ENCODE measurements at places on chromosomes 6 and 20. TPM values are rescaled to one million over a fixed set of nuclear protein-coding genes. Genes with fewer than 3 reads are reported as not detected.

- no peak for DNase-seq
- H3K27ac ChIP-seq: no peak overlapping the region
- H3K4me1 ChIP-seq: no peaks in the 10 kb centered on the region
- no peak overlapping the region for H3K4me3 ChIP-seq
- H3K36me3 ChIP-seq: no peaks in the 10 kb centered on the region
- no peaks in the 10 kb centered on the region for H3K27me3 ChIP-seq
Measured at GRCh38 chr6:69279805-69280204, 517.0 kb downstream of the LMBRD1 start.

DNA sequence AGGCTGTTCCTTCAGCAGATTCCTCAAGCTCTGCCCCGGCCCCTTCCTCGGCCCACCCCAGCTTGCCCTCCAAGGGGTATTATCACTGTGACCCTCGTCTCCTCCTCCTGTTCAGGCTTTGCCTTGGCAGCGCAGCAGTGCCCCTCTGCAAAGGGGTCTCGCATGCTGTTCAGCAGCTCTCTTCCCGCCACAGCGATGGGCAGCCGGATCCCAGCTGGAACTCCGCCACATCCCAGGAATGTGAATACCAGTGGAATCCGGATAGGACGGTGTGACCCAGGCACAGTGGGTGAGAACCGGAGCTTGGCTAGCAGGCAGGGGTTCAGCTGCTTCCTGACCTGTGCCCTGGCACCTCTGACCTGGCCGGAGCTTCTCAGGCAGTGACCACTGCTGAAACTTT, 52.9 kb downstream of the RNASET2 start:
- no peak for DNase-seq
- no peak overlapping the region for H3K4me3 ChIP-seq
- H3K4me1 ChIP-seq: peaks cover 51% of the 10 kb centered on the region
- H3K36me3 ChIP-seq: peaks cover 23% of the 10 kb centered on the region
- no peaks in the 10 kb centered on the region for H3K27me3 ChIP-seq
- H3K27ac ChIP-seq: no peak overlapping the region

TBPL1 gene
- 70.1 TPM for polyA plus RNA-seq

CTAGE9 gene
- polyA plus RNA-seq: not detected

KCNQ5 gene
- polyA plus RNA-seq: 0.29 TPM

All from naive B cell (primary cell).